Kidney tubule cell (primary cell): ENCODE measurements at places on chromosomes 7 and 10.
A peak's percentile ranks its signal among the peaks of the same experiment; 100 is the strongest.

- DNase-seq = no peak
Observed at GRCh38 chr10:110833234-110833940, 38.3 kb upstream of the PDCD4 start.

DNA sequence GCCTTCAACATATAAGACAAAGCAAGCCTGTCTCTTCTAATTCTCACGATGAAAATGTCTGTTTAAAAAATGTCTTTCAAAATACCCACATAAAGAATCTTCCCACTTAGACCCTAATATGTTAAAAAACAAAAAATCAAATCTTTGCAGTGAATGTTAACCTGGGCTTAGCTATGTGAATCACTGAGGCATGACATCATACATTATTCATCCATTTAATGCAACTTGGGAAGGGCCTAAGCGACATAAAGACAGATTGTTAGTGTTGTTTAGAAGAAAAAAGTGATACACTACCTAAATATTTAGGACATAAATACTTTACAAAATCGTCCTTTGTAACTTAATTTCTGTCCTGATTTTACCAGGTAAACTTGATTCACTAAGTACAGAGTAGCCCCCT lies 648.5 kb upstream of the NRP1 start:
- no peak for DNase-seq

- peak; percentile 78 for DNase-seq
Observed at GRCh38 chr7:135160098-135160857, 10.2 kb downstream of the CYREN start.

DNA sequence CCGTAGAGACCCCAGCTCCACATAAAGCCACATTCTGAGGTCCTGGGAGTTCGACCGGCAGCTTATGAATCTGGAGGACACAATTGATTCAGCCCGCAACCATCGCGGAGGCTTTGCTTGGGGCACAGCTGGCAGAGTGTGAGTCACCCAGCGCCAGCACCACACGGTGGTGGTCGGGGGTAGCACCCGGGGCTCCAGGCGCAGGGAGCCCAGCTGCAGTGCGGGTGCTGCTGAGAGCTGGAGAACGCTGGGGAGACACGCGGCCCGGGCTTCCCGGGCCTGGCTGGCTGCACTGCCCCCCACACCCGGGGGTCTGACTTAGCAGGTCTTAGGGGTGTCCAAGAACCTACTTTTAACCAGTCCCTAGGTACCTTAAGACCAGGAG lies 87.9 kb downstream of the PAXIP1 start:
- no peak for DNase-seq

GRCh38 chr10:69375307-69376151 lies 41.2 kb downstream of the TACR2 start:
- DNase-seq = no peak

DNA sequence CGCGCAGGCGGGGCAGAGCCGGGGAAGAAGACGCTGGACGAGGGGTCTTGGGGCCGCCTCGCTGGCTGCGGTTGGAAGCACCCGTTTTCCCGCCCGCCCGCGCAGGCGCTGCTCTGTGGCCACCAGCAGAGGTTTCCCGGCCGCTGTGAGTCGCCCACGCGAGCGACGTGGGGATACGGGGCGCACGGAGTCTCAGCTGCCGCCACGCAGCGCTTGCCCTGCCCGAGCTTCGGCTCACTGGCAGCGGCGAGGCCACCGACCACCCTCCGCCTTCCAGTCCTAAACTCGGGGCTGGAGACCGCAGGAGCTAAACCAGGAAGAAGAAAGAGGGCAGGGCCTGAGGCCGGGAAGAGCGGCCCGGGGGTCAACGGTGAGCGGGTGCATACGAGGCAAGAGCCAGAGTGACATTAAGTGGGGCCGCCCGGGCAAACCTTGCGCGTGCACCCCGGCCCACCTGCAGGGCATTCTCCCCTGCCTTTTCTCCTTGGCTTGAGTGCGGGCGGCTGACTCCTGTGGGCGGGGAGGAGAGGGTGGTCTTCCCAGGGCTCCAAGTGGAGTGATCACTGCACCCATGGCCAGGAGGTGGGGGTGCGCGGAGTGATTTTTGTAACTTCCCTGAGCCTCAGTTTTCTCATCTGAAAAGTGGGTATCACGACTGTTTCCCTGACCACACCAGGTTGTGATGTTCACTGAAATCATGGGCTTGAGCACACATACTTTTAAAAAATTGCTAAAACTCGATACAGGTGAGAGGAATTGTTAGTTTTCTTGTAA lies 7.1 kb upstream of the EMX2 start:
- DNase-seq = peak; percentile 44
